Activated T-cell treated with anti-CD3 and anti-CD28 coated beads, Interleukin-2, amount 50 U/mL, for 4 hours (primary cell): ENCODE measurements at places on chromosomes 12 and 14. TPM values are rescaled to one million over a fixed set of nuclear protein-coding genes. Genes with fewer than 3 reads are reported as not detected.

Gene ACSM4
- total RNA-seq = not detected

Gene DDIT3
- total RNA-seq = 12.2 TPM

Gene PCED1B
- 71.2 TPM for total RNA-seq

Gene TAMALIN
- total RNA-seq = 16.5 TPM
